Upper lobe of right lung (tissue), 1 donor: ENCODE measurements at places on chromosomes 1 and 21. TPM values are rescaled to one million over a fixed set of nuclear protein-coding genes. Genes with fewer than 3 reads are reported as not detected.

DNA sequence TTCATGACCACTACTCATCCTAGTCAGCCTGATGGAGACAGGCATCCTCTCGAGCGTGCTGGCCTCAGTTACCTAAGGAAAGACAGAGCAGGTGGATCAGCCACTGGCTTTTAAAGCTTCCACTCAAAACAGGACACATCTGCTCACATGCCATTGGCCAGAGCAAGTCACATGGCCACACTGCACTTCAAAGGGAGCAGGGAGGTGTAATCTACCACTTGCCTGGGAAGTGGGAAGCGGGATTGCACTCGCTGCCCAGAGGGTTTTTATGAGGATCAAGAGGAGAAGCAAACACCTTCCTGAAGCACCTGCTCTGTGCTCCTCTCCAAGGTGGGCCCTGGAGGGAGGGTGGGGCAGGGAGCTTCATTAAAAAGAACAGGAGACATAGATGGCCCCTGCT, 108.0 kb downstream of the TAS1R2 start:
- peak; percentile 32 for DNase-seq

DNA sequence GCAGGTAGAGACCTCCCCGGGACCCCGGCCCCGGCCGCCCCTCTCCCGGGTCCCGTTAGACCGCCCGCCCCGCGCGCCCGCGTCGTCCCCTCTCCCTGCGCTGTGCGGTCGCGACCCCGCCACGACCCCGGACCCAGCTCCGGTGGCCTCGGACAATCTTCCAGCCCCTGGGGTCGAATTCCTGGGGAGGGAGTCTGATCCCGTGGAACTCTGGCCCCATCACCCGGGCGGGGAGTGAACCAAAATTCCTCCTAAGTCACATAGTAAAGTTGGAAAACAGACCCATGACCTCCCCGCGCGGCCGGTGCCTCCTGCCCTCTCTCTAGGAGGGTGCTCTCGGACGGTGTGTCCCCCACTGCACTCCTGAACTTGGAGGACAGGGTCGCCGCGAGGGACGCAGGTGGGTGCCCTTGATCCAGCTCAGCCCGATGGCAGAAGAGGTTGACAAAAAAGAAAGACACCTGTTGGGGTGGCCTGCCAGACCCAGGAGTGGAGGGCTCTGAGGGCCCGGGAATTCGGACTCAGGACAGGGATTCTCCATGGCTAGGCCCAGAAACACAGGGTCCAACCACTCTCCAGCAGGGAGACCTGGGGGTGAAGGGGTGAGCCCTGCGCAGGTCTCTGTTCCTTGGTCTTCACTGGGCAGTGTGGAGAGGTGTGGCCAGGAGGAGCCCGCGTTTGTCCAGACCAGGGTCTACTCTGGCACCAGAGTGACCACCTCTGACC, 451 bp downstream of the ADAMTSL4 start:
- no peak for DNase-seq

The LAX1 gene
- total RNA-seq = 3.0 TPM

GRCh38 chr1:236010443-236010842, 54.4 kb downstream of the NID1 start:
- no peak for DNase-seq

- peak; percentile 69 for DNase-seq
Measured at GRCh38 chr1:247360991-247361731, 29.5 kb upstream of the ZNF496 start.

GRCh38 chr1:1090424-1091343, 16.6 kb upstream of the RNF223 start:
- peak; percentile 59 for DNase-seq

The WNT3A gene
- 10.1 TPM for total RNA-seq

DNA sequence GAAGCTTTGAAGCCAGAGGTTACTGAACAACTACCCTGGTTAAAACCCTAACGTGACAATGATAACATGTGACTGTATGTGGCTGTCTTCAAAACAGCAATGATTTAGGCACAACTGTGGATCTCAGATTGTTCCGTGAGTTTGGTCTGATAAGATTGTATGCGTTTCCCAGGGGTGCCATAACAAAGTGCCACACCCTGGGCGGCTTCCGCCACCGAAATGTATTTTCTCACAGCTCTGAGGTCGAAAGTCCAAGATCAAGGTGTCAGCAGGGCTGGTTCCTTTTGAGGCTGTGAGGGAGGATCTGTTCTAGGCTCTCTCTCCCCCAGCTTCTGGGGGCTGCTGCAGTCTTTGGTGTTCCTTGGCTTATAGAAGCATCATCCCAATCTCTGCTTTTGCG, 29.5 kb upstream of the ERG start:
- no peak for DNase-seq

DNA sequence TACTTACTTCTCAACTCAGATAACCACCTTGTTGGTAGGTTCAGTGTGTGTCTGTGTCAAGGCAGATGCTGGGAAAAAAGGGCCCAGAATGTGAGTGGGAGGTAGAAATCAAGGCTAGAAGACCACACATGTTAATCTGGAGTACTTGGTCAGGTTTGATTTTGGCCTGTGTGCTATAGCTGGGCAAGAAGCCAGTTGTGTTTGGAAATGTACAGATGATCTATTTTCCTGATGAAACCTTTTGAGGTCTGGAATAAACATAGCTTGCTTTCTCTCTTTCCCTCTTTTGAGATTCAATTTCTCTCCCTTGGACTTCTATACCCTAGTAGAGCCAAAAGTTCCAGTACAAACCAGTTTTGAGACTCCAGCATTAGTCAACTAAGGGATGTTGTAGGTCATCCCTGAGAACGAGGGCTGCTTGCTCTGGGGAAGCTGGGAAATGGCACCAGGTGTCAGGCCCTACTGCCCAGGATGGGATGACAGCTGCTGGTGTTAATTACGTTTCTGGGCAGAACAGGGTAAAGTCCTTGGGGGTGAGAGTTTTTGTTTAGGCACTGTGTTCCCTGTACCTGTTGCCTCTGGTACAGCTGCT, 15.8 kb downstream of the MAPKAPK2 start:
- DNase-seq = peak; percentile 29

GRCh38 chr1:23585321-23586022, 26.2 kb upstream of the ID3 start:
- no peak for DNase-seq

DNA sequence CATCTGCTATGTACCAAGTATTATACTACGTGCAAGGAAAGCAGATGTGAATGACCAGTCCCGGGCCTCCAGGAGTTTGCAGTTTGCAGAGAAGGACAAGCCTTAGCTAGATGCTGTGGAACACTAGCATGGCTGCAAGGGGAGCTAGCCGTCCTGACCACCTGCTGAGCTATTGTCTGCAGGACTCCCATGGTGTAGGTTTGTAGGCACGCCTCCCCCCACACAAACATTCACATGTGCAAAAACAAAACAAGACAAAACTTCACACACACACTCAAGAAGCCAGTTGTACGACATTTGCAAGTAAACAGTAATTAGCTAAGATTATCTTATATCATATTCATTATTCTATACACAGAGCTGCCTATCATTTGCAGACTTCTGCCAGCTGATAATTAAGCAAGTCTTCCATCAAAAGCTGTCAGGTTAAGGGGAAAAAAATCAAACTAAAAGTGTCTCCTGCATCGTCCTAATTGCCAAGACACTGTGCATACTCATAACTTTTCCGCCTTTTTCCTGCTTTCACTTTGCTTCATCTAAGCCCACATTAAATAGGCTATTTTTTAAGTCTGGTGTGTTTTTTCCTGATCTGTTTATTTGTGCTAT, 10.7 kb upstream of the HNRNPU start:
- DNase-seq = no peak

DNA sequence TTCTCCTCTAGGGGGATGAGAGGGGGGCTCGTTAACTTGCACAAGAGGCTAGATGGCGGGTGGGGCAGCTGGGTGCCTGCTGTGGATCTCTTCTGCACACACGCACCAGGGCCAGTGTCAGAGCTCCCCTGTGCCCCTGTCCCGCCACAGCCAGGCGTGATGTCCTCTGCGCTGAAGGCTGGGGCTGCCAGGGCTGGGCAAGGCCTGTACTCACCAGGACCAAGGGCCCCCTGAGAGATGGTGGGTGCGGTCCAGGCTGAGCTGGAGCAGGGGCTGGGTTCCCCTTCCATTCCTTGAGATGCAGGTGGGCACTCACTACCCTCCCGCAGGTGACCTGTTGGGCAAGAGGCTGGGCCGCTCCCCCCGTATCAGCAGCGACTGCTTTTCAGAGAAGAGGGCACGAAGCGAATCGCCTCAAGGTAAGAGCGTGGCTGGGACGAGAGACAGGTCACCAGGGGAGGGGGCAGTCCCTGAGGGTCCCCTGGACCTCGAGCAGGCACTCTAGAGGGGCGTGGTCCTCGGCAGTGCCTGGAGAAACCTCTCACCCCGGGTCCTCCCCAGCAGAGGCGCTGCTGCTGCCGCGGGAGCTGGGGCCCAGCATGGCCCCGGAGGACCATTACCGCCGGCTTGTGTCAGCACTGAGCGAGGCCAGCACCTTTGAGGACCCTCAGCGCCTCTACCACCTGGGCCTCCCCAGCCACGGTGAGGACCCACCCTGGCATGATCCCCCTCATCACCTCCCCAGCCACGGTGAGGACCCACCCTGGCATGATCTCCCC, 15.2 kb downstream of the SAMD11 start:
- DNase-seq = no peak

DNA sequence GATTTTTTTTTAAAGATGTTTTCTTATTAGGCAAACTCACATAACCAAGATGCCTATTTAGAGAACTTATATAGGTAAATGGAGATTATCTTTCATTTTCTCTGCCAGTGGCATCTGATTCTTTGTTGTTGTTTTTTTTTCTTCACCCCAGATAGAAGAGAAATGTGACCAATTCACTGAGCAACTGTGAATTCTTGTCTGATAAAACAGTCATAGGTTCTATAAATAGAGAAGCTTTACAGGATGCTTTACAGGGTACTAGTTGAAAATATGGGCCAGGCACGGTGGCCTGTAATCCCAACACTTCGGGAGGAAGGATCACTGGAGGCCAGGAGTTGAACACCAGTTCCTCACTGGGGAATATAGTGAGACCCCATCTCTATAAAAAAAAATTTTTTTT, 50.7 kb upstream of the LAMC2 start:
- DNase-seq = no peak

DNA sequence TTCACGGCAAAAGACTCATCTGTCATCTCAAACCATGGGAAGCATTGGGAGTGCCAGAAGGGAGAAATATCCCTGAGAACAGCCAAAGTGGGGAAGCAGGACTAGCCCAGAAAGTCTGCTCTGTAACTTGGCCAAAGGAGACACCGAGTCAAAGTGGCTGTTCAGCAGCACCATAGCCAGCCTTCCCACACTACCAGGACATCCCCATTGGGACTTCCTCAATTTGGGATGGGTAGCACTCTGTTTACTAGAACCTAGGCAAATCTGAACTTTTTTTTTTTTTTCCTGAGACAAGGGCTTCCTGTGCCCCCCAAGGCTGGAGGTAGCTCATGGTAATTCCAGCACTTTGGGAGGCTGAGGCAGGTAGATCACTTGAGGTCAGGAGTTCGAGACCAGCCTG, 93.0 kb downstream of the ENAH start:
- DNase-seq = no peak

- DNase-seq = peak; percentile 94
Measured at GRCh38 chr1:161117759-161118581, at the start of the genes NIT1 and PFDN2. Gene NIT1 (plus strand): TSS chr1:161118105. CDS start chr1:161118177, 72 bp downstream. Gene PFDN2 (minus strand): TSS chr1:161118037. CDS start chr1:161118026, 11 bp downstream.

GRCh38 chr1:40029608-40030007, 10.9 kb upstream of the CAP1 start:
- DNase-seq = no peak

The LAD1 gene
- total RNA-seq = 42.6 TPM

- DNase-seq = peak; percentile 71
Measured at GRCh38 chr1:212139526-212140135, 104.1 kb downstream of the DTL start.

DNA sequence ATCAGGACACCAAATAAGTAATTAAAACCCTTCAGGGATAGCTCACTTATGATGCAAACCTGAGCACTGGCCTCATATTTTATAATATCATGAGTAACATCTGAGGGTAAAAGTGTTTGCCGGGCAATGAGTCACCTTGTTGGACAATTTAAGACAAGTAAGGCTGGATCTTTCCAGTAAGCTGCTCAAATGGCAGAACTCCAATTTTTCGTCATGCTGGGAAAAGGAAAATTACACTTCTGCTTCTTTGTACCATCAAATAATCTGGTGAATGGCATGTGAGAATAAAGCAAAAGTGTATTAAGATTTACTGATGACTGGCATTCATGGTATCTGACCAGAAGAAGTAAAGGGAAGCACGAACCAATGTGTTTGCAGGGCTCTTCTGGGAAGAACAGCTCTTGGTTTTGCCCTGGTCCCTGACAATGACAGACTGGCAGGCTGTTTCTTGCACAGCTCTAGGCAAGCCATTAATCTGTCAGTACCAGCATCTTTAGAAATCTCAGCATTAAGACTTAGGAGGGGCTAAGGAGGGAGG, 392.2 kb downstream of the VAV3 start:
- DNase-seq = no peak

- DNase-seq = no peak
Measured at GRCh38 chr1:53524428-53525375, 65.5 kb downstream of the DMRTB1 start.

GRCh38 chr1:1349256-1350012, at the start of gene DVL1:
Gene DVL1 (minus strand): TSS chr1:1349418. CDS start chr1:1349065, 353 bp downstream.
- peak; percentile 86 for DNase-seq

- peak; percentile 31 for DNase-seq
Measured at GRCh38 chr1:230050973-230051735, 15.9 kb upstream of the GALNT2 start.

GRCh38 chr1:235831148-235831547, 35.6 kb downstream of the LYST start:
- DNase-seq = no peak

The TNFRSF4 gene
- 7.7 TPM for total RNA-seq

GRCh38 chr1:223730479-223731132, 18.3 kb downstream of the CAPN2 start:
- DNase-seq = no peak

- peak; percentile 47 for DNase-seq
Measured at GRCh38 chr1:42932442-42932941, 26.2 kb downstream of the SLC2A1 start.

GRCh38 chr1:51230501-51231078, 5.5 kb upstream of the RNF11 start:
- DNase-seq = no peak

The STK40 gene
- total RNA-seq = 78.9 TPM

DNA sequence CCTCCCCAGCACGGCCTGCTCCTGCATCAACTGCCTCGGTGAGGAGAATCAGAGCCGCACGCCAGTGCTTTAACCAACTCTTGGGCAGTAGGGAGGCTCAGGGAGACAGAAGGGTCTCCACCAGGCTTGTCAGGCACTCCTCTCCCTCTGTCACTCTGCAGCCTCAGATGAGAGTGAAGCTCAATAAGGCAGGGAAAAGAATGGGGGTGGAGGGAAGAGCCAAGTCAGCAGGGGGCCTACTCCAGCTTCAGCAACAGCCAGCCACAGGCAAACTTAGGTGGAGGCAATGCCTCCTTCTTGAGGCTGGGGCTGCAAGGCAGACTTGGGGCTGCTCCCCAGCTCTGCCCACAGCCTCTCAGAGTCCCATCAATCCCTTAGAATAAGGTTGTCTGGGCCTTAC, 51.8 kb upstream of the A3GALT2 start:
- no peak for DNase-seq

DNA sequence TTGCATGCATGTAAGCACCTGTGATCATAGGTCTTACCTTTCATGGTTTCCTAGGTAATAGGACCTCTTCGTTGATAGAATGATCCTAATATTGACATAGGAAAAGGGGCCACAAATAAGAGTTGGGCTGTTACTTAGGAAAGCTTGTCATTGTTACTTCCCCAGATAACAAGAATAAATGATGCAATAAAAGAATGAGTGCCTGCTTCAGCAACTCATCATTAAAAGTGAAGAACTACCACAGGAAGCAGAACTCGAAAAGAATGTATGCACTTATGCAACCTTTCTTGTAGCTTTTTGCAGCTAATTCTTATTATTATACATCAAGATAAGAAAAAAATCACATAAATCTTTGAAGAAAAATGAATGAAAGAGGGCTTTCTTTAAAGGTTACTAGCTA, 548.6 kb downstream of the LTN1 start:
- DNase-seq = no peak
